ENCODE measurements at places on chromosomes 16 and 17.

DNA sequence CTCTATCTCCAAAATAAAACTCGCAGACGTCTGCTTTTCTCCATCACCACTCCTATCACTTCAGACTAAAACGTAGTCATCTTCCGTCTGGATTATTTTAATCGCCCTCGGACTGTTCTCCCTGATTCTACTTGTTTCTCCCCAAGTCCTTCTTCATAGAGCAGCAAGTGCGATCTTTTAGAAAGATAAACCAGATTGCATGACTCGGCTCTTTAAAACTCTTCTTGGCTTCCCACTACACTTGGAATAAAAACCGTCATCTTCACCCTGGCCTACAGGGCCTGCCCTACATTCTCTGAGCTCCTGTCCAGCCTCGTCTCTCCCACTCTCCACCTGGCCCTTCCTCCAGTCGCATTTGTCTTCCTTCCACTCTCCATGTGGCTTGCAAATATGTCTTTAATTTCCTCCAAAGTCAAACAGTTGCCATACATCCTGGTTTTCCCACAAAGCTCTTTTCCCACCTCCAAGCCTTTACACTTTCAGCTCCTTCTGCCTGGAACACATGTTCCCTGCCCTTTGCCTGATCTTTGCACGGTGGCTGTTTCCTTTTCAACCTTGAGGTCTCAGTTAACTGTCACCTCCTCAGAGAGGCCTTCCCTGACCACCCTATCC lies 70.5 kb upstream of the DHX40 start:
- no peak for DNase-seq

DNA sequence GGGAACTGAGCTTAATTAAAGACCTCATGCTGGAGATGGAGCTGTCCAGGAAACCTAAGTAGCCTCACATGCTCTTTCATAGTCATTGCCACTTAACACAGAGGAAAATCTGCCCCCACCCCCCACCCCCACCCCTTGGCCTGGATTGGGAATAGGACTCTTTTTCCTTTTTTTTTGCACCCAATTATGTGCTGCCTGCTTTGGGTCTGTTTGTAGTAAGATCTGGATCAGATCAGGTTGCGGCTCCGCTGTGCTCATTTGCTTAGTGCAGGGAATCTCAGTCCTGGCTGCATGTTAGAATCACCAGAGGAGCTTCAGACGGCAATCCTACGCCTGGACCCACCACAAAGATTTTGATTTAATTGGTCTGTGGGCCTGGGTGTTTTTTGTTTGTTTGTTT lies 219.0 kb downstream of the UTP18 start:
- no peak for DNase-seq

GRCh38 chr17:62581764-62582163 lies 45.7 kb upstream of the MRC2 start:
- DNase-seq, result no peak

- DNase-seq, result no peak
These were observed 23.5 kb downstream of the CES1 start for GRCh38 chr16:55809386-55809785.

DNA sequence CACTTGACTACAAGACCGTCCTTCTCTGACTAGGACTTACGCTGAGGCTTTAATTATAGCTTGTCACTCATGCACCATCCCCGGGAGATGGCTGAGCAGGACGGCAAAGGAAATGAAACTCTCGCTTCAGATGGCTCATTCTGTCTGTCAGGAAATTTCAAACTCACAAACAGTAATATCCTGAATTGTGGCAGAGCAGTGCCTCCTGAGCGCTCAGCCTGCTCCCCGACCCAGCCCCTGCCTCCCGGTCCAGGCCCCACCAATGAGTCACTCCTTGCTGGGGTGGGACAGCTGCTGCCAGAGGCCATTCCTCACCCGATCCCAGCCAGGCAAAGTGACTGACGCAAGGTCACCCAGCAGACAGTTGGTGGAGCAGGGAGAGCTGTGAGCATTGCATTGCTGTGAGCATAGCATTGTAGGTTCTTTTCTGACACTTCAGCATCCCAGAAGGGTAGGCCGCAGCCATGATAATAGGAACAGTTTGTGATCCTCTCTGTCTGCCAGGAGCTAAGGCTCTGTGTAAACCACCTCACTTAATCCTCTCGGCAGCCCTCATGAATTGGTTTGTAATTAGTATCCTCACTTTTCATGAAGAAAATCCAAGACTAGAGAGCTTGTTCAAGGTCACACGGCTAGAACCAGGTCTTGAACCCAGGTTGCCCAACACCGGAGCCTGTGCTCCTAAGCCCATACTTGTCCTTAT lies 20.9 kb downstream of the CCDC182 start:
- no peak for DNase-seq

GRCh38 chr17:81983639-81984373 lies 6.4 kb downstream of the ASPSCR1 start:
- DNase-seq, result no peak

- no peak for DNase-seq
These were observed 225.3 kb downstream of the KCNJ2 start for GRCh38 chr17:70394473-70395232.

DNA sequence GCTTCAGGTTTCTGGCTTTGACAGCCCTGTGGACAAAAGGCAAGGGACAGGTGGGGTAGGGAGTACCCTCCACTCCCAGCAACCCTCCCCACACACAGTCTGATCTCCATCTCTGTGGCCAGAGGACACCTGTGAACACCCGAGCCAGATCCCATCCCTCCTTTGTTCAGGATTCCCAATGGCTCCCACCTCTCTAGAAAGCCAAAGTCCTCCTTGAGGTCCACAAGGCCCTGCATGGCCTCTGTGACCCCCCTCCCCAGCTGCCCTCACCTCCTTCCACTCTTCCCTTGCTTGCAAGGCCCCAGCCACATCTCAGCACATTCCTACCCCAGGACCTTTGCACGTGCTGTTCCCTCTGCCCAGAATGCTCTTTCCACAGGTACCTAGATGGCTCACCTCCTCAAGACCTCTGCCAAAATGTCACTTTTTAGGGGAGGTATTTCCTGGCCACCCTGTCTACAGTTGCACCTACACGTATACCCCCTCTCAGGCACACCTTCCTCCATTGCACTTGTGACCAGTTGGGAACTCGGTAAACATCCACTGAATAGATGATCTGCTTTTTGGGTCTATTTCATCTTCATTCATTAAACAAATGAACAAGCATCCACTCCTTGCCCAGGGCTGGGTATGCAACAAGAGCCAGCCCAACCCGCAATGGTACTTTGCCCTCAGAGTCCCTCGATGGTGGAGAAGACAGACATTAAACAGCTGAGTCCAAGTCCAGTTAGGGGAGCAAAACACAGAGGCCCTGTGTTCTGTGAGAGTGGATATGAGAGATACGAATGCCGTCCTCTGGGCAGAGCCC lies 107.0 kb downstream of the CRLF3 start:
- DNase-seq, result no peak

GRCh38 chr17:50096092-50096491 lies 941 bp downstream of the PDK2 start:
- DNase-seq, result no peak
